ENCODE measurements at places on chromosomes 3 and 15.

DNA sequence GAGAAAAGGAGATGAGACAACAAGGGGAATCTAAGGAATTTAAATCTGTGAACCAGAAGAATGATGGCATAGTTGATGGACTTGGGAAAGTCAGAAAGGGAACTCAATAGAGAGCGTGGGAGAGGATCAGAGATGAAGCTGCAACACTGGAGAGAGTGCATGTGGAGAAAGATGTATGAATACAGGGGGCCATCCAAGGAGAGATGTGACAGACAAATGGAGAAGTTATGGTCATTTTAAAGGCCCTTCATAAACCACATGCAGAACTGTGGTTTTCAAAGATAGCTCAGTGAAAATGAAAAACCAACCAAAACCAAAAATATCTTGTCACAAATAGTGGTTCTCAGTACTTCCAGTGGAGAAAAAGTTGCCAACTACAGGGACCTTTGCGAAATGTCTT, 265.2 kb downstream of the SUCLG2 start:
- no peak for DNase-seq

- DNase-seq: no peak
Measured at GRCh38 chr3:184148076-184148475, 7.1 kb upstream of the DVL3 start.

DNA sequence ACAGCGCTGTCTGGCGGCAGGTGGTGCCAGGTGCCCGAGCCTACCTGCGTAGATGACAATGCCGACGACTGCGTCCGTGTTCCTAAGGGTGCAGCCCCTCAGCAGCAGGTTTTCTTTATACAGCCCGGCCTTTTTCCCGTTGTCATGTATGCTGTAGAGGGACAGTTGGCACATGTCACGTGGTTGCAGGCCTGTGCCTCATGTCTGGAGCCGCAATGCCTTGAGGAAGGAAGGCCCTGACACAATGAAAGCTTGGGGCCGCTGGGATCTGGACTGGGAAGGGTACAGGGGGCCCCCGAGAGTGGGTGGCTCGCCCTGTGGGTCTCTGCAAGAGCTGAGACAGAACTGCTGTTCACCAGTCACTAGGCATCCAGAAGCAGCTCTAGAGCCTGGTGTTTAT, 136.0 kb downstream of the ATP10A start:
- no peak for DNase-seq

DNA sequence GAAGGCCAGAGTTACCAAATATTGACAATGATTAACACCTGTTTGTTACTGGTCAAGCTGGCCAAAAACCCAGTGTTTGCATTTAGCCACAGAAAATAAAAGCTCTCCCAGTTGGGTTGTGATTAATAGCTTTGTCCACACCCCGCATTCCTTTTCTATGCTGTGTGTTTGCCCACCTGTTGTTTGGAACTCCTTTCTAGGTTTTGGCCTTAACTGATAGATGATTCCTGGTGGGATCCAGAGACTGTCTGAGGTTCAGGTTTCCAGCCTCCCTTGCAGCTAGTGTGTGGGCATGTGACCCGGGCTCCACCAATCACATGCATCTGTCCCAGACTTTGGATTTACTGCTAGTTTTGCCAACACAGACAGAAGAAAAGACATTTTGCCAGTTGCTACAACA, 83.8 kb downstream of the PTPRG start:
- DNase-seq: no peak

DNA sequence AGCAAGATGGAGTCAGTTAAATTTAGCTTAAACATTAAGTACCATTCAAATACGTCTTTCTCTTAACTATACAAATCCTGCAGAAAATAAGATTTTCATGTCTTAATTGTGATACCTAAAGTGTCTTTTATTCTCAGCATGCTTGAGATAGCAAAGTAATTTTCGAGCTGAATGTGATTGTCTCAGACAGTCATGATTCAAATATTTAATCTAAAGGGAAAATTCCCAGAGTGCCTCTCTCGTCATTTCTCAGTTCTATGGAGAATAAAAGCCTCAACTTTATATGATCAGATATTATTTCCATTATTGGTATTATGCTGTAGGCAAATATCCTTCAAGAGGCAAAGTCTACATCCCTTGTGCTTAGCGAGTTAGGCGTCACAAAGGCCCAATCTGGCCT, 589.9 kb downstream of the TAFA4 start:
- no peak for DNase-seq

- DNase-seq: no peak
Measured at GRCh38 chr15:69887009-69887408, 210.7 kb downstream of the TLE3 start.

DNA sequence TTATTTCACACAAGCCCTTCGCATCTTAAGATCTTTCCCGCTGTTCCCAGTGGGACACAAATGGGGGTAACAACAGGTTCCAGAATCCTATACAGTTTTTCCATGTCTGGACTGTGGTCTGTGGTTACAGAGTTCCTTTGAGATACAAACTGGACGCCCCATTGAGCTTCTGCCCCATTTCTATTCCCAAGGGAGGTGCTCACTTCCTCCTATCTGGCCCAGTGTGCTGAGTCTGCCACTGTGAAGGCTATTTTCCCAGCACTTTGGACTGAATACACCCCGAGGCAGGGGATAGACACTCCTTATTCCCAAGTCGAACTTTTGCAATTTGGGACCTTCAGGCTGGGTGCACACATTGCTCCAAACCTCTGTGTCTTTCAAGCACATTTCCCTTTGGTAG, 44.0 kb downstream of the MESD start:
- DNase-seq: no peak

GRCh38 chr15:81304226-81304625, 19.7 kb downstream of the STARD5 start:
- DNase-seq: no peak

DNA sequence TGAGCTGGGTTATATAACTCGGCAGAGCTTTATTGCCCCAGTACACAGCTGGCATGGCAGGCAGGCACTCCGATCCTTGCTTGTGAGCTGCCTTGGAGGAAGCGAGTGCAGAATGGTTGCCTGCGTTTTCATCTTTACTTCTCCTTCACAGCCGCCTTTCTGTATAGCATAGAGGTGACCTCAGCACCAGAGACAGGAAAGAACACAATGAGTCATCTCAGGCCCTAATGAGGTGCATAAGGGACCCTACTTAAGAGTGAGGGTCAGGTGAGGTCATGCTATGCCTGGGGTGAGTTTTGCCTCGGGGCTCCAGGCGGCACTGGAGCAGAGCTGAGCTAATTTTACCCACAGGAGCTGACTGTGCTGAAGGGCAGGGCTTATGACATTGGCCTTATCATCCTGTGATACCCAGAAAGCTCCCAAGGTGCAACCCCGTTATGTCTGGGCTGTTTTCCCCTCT, 43.5 kb downstream of the LPP start:
- DNase-seq: no peak

GRCh38 chr15:58441376-58442070, 9.7 kb downstream of the LIPC start:
- no peak for DNase-seq

DNA sequence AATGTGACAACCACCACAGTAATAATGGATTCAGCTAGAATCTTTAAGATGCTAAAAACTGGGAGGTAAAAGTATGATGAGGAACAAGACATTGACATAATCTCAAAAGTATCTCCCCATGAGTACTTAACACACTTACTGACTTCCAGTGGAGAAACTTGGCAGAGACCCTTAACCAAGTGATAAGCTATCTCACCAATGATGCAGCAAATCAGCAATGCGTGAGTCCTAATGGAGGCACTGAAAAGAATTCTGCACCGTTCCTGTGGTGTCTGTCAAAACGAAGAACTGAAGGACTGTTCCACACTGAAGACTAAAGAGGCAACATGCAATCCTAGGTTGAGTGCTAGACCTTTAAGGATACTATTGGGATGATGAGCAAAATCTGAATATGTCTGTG, 67.9 kb upstream of the OCA2 start:
- no peak for DNase-seq

GRCh38 chr15:35089551-35089950, 4.5 kb upstream of the NANOGP8 start:
- DNase-seq: no peak

GRCh38 chr3:184443364-184443763, 63.5 kb downstream of the CHRD start:
- DNase-seq: no peak

DNA sequence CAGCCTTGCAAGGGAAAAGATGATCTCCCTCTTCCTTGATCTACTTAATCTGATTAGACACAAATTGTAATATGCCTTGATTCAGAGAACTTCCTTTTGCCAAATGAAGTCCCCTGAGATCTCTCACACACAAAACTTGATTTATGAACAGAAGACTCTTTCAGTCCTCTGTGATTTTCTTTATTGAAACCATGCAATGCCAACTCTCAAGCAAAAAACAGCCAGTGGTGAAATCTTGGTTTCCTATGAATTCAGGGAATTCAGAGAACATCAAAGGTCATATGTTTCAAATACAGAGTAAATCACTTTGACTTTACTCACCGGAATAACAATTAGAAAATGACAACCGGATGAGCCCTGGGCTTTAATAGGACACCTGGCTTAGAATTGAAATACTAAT, 211.7 kb downstream of the ABHD5 start:
- DNase-seq: no peak

GRCh38 chr15:93617443-93617842, 528.4 kb upstream of the RGMA start:
- no peak for DNase-seq

DNA sequence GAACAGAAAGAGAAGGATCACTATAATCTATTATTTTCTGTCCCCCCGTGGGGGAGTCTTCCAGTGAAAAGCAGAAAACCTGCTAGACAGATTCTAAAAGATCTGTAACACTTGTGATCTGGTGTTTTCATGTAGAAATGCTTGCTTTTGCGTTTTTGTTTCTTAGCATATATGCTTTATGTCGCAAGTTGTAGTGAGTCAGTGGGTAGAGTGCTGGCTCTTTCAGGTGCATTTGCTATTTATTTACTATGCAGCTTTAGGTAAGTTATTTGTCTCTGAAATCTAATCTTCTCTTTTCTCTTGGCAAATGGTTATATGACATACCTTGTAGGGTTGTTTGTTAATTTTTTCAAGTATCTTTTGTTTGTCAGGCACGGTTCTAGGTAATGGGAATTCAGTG, 9.4 kb downstream of the AKAP13 start:
- DNase-seq: no peak

DNA sequence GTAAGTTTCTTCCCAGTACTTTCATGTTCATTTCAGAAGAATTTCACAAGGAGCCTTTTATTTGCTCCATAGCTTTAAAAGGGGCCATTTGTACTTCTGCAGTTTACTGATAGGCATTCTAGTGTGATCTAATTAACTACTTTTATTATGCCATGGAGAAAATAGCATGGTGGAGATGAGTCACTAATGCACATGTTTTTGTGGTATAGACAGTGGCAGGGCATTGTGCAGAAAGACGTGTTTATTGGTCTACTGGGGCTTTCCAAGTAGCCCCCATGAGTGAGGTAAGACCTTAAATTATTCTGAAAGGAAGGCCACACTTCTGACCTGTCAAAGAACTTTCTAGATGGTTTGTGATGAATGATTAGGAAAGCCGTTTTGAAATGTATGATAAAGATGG, 810.0 kb upstream of the NR2F2 start:
- DNase-seq: no peak

DNA sequence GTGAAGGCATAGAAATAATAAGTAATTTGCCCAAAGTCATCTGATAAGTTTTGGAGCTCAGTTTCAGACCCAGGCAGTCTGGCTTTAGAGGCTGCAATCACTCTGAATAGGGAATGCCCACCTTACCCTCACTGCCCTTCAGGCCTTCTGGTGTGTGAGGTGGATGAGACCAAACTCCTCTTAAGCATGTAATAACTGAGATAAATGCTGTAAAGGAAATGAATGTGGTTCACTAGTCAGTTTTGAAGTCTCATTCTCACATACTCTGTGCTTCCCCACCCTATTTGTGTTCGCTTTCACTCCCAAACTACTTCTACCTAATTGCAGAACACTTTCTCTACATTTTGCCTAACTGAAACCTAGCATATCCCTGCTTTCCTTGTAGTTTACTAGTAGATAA, 144.1 kb downstream of the FILIP1L start:
- no peak for DNase-seq

DNA sequence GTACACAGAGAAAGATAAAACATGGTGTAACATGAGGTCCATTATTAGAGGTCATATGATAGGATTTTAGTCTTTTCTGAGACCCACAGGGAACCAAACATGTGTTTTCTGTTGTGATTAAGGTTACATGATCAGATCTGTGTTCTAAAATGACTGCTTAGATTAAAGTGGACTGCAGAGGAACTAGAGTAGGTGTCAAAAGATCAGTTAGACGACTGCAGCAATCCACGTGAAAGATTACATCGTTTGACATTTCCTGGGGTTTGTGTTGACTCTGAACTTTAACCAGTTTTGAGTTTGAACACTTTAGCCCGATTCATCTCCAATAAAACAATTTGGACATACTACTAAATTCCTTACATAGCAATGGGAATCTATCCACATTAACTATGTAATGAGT, 5.1 kb downstream of the MIX23 start:
- no peak for DNase-seq

GRCh38 chr3:177574222-177574856, 377.1 kb upstream of the TBL1XR1 start:
- no peak for DNase-seq

GRCh38 chr3:79018671-79019136, 749.1 kb downstream of the ROBO1 start:
- DNase-seq: no peak

GRCh38 chr3:155292133-155292532, 1.4 kb downstream of the STRIT1 start:
- DNase-seq: no peak

- no peak for DNase-seq
Measured at GRCh38 chr15:89026167-89026566, 62.1 kb upstream of the ABHD2 start.

- no peak for DNase-seq
Measured at GRCh38 chr3:60579734-60580133, 671.5 kb downstream of the FHIT start.

- no peak for DNase-seq
Measured at GRCh38 chr3:98531622-98532274, at the start of gene GPR15. TSS of gene GPR15 (plus strand) at chr3:98531978. CDS start at chr3:98532034, 56 bp downstream.

- DNase-seq: no peak
Measured at GRCh38 chr3:52891164-52891563, 6.2 kb downstream of the STIMATE start.

DNA sequence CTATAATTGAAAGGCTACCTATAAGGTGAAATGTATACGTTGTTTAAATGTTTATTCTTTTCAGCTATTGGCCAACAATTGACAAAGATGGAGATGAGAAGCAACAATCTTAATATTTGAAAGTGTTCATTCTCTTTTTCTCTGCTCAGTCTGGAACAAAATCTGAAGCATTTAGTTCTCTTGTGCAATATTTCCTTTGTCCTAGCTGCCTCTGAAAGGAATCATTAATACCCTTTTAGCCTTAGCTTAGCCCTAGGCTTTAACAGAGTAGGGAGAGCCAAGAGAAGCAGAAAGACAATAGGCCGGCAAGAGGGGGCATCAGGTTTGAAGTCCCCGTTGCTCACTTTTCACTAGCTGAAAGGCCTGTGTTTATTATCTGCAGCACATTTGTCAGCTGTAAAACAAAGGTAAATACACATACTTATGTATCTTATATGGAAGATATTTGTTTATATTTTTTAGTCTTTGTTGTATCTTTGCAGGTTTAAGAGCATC, 422.5 kb upstream of the SEMA6D start:
- no peak for DNase-seq
